Osteocyte (in vitro differentiated cells): ENCODE measurements at places on chromosomes 2 and 18. TPM values are rescaled to one million over a fixed set of nuclear protein-coding genes. Genes with fewer than 3 reads are reported as not detected.

Gene GRHL1
- total RNA-seq, result 0.32 and 0.81 TPM in 2 replicates

Gene GLS
- 167 and 178 TPM in 2 replicates for total RNA-seq

Gene WNT10A
- total RNA-seq, result not detected in 2 replicates

GRCh38 chr2:156398176-156398575 lies 38.0 kb upstream of the GPD2 start:
- DNase-seq, result no peak

DNA sequence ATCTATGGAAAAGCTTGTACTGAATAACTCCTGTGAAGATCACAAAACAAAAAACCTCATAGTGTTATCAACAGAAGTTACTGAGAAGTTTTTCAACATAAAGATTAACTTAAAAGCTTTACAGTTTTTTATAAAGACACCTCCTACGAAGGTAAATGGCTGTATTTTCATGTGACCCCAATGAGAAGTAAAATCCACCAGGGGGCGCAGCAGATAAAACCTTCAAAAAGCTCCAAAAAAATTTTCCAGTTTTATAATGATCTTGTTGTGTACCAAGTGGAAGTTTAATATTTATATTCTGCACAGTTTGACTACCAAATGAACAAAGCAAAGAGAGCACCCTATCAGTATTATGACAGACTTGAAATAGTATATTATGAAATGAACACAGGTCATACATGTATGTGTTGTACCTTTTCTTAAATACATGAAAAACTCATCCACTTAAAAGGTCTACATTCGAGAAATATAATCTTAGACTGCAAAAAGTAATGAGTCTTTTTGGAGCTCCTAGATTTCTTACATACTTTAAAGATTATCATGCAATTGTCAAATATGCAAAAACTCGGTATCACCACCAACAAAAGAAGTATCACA lies 38.5 kb downstream of the PNO1 start:
- DNase-seq, result no peak
